ENCODE measurements at places on chromosomes 4 and X.

- no peak for DNase-seq
Measured at GRCh38 chr4:105192910-105193309, 46.2 kb downstream of the TET2 start.

- peak; percentile 35 for DNase-seq
Measured at GRCh38 chr4:183398298-183399125, 45.9 kb upstream of the CDKN2AIP start.

GRCh38 chr4:79413032-79413885, 5.2 kb upstream of the GK2 start:
- no peak for DNase-seq

DNA sequence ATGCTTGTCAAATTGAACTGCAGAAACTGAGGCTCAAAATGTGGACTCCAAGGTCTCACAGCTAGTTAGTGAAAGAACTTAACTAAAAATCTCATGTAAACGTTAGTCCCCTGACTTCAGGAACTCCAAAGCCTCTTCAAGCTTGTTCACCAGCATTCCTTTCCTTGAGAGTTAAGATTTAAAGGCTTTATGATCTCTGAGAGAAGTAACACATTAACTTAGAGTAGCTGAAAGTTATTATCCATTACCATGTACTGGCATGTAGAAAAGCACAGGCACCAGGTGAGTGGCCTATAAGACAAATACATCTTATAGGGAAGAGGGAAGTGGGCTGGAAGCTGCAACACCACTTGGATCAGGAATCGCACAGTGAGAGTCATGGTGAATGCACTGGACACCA, 15.3 kb downstream of the PARM1 start:
- no peak for DNase-seq

DNA sequence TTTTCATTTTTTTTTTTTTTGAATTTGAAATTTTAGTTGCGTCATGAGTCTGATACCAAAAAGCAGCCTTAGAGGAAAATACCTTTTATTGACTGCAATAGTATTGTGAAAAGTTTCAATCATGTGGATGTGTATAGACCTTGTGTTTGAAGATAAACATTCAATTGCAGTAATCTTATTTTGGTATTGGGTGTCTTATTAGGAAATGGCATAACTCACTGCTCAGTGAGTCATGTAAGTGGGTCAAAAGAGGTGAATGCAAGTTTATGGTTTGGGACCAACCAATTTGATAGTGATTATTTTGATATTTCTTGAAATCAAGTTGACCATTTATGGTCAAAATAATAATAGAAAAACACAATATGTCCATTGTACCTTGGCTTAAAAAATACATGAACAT, 627.8 kb upstream of the SLIT2 start:
- no peak for DNase-seq

DNA sequence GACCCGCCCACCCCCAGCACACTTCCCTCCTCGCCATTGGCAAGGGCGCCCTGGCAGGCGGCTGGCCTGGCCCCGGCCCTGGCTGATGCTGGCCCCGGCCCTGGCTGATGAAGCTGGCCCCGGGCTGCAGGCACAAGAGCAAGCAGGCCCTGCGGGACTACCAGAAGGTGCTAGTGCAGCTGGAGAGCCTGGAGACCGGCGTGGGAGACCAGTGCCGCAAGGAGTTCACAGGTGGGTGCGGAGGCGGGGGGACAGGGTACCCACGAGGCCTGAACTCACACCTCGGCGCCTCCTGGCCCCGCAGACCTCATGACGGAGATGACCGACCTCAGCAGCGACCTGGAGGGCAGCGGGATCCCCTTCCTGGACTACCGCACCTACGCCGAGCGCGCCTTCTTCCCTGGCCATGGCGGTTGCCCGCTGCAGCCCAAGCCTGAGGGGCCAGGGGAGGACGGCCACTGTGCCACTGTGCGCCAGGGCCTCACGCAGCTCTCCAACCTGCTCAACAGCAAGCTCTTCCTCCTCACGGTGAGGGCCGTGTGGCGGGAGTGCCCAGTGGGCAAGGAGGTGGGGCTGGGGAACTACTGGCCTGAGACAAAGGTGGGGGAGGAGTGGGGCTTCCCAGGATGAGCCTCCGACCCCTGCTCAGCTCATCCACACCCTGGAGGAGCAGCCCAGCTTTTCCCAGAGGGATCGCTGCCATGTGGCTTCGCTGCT, 6.1 kb upstream of the SRPK3 start:
- no peak for DNase-seq

GRCh38 chr4:128462103-128462783, 174.6 kb upstream of the PGRMC2 start:
- DNase-seq, result no peak

DNA sequence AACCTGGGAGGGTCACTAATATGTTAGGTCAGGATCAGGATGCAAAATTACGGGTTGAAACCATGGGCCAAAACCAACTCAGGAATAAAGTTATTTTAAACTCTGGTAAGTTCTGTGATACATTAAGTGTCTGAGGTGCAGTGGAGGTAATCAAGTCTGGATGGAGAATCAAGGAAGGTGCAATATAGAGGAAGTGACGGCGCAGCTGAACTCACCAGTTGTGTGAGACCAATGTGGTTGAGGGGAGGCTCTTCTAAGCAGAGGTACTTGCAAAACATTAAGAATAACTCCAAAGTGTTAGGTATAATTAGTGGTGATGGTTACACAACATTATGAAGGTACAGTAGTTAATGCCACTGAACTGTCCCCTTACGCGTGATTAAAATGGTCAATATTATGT, 19.7 kb downstream of the GAB3 start:
- no peak for DNase-seq

GRCh38 chr4:74096265-74096980, 2.6 kb downstream of the CXCL2 start:
- no peak for DNase-seq

DNA sequence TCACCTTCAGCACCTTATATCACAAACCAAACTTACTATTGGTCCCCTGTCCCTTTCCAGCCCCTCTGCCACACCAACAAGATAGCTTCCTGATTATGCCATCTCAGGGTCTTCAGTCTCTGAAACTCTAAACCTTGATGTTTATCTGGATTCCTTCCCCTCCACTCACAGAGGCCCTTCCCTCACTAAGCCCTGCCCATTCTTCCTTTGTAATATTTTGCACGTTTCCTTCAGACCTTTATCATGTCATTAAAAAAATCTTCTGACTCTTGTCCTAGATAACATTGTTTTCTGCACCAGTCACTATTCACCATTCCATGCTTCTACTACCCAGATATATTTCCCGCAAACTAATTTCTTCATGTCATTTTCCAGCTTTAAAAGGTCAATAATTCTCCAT, 17.7 kb upstream of the CEP135 start:
- no peak for DNase-seq

DNA sequence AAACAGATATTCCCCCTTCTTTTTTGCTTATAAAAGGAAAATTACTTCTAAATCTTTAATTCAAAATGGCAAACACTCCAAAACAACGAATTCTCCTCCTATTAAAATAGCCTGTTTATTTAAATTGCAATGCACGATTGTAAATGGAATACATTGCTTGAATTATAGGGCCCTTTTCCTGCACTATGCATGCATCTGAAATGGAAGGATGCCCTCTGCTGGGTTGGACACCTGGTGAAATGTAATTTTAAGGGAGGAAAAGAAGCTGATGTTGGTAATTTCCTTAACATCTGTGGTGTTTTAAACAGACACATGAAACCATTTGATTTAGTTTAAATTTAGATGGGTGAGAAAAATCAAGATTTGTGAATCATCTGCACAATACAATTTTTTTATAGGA, 72.8 kb downstream of the GRXCR1 start:
- DNase-seq, result no peak

DNA sequence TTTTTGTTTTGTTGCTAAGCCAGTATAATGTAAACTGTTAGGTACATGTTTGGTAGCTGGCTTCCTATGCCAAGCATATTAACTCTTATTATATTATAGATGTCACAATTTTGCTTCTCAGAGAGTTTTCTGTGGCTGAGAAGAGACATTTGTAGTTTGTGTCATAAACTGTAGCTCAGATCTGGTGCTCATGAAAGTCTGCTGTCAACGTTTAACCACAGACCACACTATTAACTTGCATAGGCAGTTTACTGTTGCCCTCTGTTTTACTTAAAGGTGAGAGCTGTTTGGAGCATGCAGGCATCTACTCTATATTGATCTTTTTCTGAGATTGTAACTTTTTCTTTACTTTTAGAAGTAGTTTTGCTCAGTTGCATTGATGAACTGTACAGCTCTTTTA, 166.8 kb downstream of the TLL1 start:
- DNase-seq, result no peak

DNA sequence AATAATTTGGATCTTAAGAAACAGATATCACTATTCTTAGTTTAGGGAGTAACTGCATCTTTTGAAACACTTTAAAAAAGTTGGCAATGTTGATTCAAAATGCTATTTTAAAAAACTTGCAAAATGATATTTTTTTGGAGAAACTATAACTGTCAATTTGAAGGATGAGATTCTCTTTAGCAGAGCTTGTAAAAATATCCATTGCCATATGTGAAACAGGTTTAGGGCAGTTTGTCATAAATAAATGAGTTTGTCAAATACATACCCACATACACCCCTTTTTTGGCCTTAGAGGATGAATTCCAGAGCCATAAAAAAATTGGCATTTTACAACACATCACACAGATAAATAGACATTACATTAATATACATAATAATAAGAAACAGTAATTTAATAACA, 174.6 kb downstream of the BMPR1B start:
- DNase-seq, result no peak

- no peak for DNase-seq
Measured at GRCh38 chr4:151322570-151322969, 2.8 kb downstream of the SH3D19 start.

GRCh38 chr4:152073351-152074087, 312.7 kb upstream of the GATB start:
- no peak for DNase-seq

DNA sequence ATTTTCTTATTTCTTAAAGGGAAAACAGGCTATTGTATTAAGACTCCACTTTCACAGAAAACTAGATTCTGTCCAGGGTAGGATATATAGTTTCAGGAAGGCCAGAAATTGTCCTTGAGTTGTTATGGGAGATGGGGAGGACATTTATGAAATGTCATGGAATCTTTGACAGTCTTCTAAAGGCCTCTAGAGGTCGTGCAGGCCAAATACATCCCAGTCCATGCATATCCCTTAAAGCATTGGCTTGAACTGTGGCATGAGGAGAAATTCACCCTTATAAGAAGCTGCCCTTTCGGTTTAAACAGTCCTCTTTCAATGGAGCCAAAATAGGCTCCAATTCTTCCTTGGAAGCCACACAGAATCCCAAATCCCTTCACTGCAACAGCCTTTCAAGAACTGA, 183.6 kb upstream of the NOCT start:
- DNase-seq, result no peak

DNA sequence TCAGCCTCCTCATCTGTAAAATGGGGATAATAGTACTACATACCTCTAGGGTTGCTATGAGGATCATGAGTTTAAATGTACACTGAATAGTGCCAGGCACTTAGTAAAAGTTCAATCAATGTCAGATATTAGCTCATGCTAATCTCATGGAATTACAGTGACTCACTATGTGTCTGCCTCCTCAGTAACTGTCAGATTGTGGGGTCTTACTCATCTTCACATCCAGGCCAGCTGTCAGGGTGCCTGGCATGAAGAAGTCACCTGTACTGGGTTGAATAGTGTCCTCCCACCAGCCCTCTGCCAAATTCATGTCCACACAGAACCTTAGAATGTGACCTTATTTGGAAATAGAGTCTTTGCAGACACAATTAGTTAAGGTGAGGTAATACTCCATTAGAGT, 54.3 kb upstream of the STIM2 start:
- no peak for DNase-seq

DNA sequence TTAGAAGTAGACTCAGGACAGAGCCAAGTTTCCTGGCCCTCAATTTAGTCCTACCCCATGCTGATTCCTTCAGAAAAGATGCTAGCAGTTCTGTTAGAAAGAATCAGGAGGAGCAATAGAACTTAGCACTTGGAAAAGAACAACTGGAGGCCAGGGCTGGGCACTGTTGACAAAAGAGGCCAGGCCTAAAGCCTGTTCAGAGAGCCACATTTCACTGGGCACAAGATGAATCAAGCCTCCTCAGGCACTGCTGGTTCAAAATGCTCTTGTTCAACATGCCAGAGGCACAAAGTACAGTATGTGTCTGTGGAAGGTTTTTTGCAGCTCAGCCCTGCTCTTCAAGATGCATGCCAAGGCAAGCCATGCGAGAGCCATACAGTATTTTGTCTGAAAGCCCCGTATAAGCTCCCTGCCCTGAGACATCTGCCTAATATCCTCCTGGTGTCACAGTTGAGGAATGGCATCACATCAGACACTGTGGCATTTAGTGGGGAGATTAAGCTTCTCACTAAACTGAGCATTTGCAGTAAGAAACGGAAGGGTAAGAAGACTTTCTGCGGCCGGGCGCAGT, 53.7 kb downstream of the RASL11B start:
- DNase-seq, result no peak

DNA sequence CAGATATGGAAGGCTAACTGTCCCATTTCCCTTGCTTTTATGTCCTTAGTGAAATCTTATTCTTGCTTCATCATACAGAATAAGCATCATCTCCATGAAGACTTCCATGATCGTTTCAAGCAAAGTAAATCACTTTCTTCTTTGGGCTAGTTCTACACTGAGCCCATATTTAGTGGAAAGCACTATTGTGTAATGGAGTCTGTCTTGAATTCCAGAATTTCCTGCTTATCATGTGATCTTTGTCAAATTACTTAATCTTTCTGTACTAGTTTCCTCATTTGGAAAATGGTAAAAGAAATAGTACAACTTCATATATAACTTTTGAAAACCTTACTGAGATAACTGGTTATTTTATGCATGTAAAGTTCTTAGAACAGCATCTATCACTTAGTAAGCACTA, 7.6 kb downstream of the ANAPC10 start:
- DNase-seq, result no peak

DNA sequence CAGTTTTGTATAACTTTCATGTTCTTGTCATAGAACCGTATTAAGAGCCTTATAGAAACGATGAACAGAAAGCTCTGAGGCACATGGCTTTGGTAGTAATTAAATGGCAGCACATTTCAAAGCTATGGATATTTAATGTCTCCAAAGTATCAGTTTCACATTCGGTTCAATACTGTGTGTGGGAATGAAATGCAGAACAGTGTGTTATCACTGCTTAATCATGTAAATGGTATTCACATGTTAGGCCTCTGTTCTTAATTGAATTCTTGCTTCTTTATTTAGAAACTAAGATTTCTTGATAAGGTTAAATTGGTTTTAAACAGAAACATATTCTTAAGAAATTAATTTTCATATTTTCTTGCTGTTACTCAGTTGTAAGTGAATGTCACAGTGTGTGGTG, 701.0 kb upstream of the PITX2 start:
- DNase-seq, result no peak

- no peak for DNase-seq
Measured at GRCh38 chr4:39037491-39037825, 5.2 kb upstream of the TMEM156 start.
